ENCODE measurements at places on chromosomes 2 and 18.

DNA sequence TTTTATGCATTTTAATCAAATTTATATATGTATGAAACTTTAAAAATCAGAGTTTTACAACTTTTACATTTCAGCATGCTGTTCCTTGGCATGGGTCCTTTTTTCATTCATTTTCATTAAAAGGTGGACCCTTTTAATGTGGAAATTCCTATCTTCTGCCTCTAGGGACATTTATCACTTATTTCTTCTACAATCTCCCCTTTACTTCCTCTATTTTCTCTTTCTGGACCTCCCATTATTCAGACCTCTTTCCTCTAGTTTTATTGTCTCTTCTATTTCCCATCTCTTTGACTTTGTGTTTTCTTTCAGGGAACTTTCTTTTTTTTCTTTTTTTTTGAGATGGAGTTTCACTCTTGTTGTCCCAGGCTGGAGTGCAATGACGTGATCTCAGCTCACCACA lies 5.7 kb downstream of the PROC start:
- no peak for DNase-seq

GRCh38 chr18:37476182-37476581 lies 89.4 kb downstream of the CELF4 start:
- DNase-seq = no peak

GRCh38 chr2:167028503-167028902 lies 140.2 kb downstream of the XIRP2 start:
- no peak for DNase-seq

DNA sequence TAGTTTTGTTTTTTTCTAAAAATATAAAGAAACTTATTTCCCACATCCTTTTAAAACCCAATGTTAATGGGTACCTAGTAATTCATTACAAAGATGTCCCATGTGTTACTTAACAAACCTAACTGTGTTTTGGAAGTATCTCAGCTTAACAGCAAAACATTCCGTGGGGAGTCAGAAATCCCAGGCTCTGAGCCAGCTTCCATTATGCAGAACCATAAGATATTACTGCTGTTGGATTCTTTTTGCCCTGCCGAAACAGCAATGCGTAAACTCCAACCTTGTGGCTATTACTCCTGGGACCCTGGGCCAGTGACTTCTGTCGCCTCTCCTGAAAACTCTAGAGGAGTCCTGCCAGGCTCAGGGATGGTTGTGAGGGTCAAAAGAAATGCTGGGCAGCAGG lies 174.1 kb downstream of the UXS1 start:
- no peak for DNase-seq

- DNase-seq = no peak
These were observed 103.6 kb upstream of the CELF4 start for GRCh38 chr18:37668971-37669747.

DNA sequence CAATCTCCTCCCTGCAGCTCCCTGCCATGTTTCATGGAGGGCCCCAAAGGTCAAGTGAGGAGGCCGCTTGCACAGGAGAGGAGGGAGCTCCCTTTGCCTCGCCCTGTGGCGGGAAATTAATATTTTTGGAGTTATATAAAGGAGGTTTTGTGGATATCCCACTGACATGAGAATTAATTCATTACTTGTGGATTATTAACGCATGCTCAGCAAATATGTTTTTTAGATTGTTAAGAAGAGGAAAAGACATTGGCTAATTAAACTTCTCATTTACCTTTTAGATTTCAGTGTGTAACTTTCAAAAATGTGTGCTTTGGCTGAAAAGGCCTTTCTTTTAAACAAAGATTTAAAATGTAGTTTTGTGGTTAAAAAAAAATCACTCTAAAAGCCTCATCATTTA lies 474.0 kb downstream of the SOCS6 start:
- no peak for DNase-seq
